ENCODE measurements at places on chromosomes 2 and 18.

- DNase-seq: no peak
Observed at GRCh38 chr2:217283460-217283859, 423.6 kb upstream of the TNP1 start.

GRCh38 chr18:79954791-79955190 is 3.3 kb upstream of the SLC66A2 start:
- no peak for DNase-seq

- DNase-seq: no peak
Observed at GRCh38 chr2:144198116-144198515, 321.8 kb downstream of the ZEB2 start.

GRCh38 chr2:5749347-5749746 is 57.2 kb downstream of the SOX11 start:
- DNase-seq: no peak

GRCh38 chr2:71353248-71353647 is 21.7 kb downstream of the ZNF638 start:
- DNase-seq: no peak

- DNase-seq: no peak
Observed at GRCh38 chr18:6744816-6745455, 15.4 kb downstream of the ARHGAP28 start.

DNA sequence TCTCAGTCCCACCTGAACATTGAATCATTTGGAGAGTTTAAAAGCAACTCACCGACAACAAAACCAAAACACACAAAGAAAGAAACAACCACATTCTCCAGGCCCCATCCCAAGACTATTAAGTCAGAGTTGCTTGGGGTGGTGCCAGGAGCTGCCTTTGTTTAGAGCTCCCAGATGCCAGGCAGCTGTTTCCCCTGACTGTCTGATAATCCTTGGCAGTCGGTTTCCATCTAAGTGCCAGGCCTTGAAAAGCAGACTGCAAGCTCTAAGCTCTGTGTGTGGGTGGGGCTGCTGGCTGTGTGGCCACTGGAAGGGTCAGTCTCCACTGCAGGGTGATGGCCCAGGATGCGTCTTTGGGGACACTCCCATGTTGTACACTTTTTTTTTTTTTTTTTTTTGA is 255.3 kb upstream of the AGAP1 start:
- no peak for DNase-seq

- DNase-seq: no peak
Observed at GRCh38 chr2:74148457-74149246, 940 bp upstream of the BOLA3 start.

DNA sequence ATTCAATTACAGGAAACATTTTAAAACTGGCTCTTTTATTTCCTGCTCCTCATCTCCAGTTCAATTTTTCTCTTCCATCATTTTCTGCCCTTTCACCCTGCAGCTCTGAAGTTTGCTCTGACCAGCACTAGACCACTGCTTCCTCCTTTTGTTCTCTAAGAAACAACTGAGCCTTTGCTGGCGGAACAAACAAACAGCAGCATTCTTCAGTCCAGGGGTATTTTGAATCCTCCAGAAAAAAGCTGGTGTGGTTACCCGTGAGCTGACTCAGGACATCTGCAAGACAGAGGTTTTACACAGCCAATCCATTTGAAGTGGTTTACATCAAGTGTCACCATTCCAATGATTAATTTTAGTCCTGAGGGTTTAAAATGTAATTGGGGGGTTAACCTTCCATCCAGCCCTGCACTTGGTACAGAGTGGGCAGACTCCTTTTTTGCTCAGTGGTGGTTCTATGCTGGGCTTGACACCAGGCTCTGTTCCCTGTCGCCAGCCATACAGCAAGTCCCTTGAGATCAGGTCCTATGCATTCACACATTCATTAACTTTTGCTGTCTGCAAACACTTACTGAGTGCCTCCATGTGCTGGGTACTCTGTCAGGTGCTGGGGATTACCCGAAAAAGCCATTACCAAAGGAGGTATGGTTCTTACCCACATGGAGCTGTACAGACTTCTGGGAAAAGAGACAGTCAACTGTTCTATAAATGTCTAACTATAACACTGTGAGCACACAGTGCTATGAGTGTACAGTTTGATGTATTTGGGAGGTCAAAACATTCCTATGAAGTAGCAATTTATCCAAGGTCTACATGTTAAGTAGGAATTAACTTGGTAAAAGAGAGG is 909.4 kb upstream of the GYPC start:
- no peak for DNase-seq

DNA sequence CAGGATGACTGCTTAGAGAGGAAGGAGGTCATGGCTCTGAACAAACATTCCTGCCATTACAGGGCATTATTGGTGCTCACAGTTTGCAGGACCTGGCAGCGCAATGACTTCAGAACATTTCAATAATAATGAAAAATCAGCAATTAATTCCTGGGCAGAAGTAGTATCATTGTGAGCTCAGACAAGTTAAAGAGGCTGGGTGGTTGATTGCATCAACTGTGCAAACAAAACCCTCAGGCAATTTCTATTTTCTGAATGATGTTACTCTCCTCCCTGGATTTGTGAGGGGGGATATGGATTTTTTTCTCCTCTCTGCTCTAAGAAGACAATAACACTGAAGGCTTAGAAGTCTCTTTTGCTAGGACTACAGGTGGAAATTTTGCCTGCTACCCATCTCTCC is 168.1 kb upstream of the TACR1 start:
- DNase-seq: no peak

DNA sequence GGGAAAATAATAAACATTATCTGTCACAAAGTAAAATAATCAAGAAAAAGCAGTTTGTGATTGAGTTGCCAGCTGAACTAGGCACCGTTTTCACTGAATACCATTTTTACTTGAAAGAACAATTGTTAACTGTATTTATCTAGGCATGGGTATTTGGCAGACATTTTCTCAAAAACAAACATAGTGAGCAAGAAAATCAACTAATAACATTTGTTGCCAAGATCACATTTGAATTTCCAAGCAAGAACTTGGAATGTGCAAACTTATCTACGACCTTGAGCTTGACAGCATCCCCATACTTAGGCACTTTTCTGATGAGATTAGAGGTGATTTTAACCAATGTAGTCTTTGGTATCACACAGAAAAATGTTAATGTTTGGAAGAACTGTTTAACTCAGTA is 16.7 kb downstream of the SS18 start:
- DNase-seq: no peak

DNA sequence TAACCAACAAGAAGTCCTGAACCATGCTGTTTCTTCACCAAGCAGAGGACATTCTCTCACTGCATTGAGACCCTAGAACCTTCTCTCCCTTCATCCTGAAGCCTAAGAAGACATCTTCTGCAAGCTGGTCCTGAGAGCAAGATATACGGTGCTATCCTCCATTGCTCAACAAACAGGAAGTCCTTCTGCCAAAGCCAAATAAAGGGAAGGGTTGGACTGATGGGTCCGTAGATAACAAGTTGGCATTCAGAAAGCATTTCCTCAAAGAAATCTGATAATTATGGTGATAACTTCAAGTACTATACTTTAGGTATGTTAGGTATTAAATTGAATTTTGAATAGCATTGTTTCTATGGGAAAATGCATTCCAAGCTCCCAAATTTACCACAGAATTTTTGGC is 23.3 kb downstream of the GRB14 start:
- DNase-seq: no peak

- no peak for DNase-seq
Observed at GRCh38 chr2:181857483-181857882, 34.0 kb upstream of the ITPRID2 start.

GRCh38 chr18:56489893-56490292 is 148.5 kb downstream of the TXNL1 start:
- DNase-seq: no peak

- DNase-seq: no peak
Observed at GRCh38 chr2:172329416-172329773, 98.0 kb upstream of the ITGA6 start.

DNA sequence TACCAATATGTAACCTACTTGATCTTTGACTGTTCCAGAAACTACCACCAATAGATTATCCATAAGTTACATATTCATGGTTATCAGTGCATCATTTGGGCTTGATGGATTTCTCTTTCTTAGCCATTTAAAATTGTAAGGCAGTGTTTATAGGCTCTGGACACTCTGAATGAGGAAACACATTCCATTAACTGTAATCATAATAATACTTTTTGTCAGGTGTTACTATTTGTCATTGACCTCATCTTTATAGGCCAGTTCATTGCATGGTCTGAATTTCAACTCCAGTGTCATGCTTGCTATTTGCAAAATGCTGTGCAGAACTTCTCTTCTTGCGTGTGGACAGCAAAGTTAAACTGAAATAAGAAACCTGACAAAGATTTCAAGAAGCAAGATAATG is 1340.2 kb upstream of the ZEB2 start:
- DNase-seq: no peak

- DNase-seq: no peak
Observed at GRCh38 chr2:232535761-232536530, 3.5 kb upstream of the CHRNG start.

DNA sequence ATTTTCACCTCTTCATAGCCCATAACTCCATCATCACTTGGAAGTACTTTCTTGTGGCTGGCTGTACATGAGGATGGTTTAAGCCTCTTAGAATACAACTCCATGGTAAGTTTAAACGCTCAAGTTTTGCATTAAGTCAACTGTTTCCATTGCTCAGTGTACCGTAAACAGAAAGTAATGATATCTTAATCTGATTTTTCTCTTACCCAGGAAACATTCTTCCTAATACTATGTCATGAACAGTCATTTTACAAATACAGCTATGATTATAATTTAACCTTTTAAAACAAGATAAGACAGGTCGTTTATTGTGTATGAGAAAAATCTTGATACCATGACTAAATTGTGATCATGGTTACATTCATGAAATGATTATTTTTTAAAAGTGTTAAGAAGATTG is 11.6 kb upstream of the DYNC2LI1 start:
- no peak for DNase-seq

DNA sequence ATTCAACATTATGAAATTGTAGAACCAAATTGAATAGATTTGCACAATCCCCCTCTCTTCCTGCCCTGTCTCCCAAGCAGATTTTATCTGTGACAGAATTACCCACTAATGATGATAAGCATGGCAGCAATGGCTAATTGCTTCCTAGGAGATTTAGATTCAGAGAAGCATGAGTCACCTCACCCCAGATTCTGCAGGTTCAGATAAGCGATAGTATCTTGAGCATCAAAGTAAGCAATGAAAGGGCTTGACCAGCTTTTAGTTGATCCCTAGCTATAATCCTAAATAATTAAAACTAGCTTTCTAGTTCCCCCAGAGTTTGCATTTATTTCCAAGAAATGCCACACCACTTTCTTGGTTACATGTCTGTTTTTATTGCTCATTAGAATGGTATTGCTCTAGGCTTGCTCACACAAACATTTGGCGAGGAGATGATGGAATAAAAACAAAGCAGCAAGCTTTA is 204.3 kb downstream of the GULP1 start:
- DNase-seq: no peak

DNA sequence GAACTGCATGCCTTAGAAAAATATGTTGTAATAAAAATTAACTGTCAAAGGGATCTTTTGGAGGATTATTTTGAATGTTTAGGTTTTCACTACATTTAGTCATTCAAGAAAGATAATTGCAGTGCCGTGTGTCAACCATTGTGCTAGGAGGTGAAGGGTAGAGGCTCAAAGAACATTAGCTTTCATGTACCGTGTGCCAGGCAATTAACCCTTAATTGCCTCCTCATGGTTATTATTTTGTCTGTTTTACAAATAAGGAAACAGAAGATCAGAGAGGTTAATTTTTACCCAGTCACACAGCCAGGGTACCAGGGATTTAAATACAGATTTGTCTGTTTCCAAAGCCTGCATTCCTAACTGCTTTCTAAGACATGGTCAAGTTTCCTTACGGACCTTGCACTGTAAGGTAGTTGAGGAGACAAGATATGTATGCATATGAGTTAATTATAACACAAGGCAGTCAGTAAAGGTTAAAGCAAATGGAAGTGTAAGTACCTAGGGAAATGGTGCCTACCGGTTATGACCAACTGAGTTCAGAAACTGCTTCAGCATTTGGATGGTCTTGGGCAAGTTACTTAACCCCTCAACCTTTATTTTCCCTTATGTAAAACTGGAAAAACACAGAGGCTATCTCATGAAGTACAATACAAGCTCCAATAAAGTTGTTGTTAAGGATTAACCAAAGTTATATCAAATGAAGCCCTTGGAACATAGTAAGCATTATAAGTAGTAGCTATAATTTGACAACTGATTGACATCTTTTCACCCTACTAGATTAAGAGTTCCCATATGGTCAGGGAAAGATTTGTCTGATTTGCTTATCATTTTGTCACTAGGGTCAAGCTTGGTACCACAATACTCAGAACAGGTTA is 434.9 kb downstream of the MBD2 start:
- DNase-seq: no peak

- no peak for DNase-seq
Observed at GRCh38 chr2:214127571-214127970, 283.3 kb upstream of the VWC2L start.

DNA sequence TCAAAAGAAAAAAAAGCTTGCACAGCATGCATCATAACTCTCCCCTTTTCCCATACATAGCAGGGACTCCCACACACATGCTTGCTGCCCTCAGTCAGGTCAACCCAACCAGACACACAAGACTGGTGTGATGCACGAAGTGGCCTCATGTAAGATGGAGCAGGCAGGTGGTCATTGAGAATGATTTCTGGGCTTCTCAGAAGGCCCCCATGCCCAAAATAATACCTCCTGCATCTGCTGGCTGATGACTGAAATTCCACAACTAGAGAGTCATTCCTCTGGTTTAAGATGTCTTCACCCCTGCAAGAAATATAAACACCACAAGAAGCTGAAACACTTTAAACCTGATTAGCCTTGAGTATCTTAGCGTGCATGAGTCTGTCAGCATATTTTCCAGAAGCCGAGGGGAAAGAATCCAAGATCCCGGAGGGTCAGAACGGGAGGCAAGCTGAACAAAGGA is 131.1 kb downstream of the AFF3 start:
- no peak for DNase-seq

- no peak for DNase-seq
Observed at GRCh38 chr2:160062292-160063005, at the start of gene PLA2R1. Gene PLA2R1, minus strand, starts transcription at chr2:160062615. Its CDS starts 212 bp downstream, at chr2:160062403.

- no peak for DNase-seq
Observed at GRCh38 chr2:193480187-193480586, 1285.5 kb upstream of the TMEFF2 start.

- no peak for DNase-seq
Observed at GRCh38 chr2:86304416-86304815, 33.0 kb downstream of the REEP1 start.

DNA sequence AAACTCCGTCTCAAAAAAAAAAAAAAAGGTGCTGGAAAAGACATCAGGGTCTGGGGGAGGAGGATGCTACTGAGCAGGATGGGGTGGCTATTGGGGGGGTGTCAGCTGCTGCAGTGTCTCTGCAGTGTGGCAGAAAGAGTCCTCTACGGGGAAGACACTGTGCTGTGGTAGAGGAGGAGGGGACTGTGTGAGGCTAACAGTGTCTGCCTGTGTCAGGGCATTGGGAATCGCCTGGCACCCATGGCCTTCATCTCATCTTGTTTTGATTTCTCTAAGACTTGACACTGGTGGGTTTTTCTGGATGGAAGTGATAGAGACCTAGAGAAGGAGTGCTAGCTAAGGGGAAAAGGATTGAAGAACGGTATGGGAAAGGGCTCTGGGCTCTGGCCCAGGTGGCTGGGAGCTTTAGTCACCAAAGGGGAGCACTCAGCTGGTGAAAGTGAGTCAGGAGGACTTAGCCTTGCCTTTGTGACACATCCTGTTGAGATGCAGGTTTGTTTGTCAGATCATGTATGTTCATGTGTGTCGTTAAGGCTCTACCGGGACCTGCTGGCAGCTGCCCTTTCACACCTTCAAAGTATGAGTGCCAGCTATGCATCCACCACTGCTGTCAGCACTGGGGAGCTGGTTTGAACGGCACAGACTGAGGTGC is 58.0 kb downstream of the FARP2 start:
- no peak for DNase-seq
